Esophagus squamous epithelium (tissue), 5 donors: ENCODE measurements at places on chromosomes 3 and 15.

DNA sequence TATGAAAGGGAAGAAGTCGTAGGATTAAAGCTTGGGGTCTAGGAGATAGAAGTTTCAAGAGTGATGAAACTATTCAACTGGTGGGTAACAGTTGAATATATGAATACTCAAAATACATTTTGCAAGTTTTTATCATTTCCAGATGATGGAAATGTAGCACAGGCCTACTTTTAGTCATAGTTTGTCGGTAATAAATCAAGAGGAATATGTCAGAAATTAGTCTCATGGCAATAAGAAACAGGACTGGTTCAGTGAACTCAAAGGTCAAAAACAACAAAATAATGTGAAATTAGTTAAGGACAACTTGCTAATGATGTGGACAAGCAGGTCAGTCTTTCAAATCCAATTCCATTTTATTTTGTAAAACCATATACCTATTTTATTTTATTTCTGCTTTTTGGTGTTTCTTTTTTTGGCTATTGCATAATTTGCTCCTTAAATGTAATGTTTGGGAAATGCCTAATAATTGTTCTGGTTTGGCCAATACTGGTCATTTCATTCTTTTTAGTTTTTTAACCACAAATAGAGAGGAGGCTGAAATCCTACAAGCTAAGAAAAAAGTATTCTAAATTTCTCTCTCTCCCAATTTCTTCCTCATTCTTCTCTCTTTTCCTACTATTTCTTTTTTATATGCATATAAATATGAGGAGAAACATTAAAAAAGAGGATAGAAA is 195.2 kb upstream of the ARHGEF26 start:
- DNase-seq: no peak

- DNase-seq: no peak
Observed at GRCh38 chr15:76795217-76795616, 109.9 kb downstream of the SCAPER start.

DNA sequence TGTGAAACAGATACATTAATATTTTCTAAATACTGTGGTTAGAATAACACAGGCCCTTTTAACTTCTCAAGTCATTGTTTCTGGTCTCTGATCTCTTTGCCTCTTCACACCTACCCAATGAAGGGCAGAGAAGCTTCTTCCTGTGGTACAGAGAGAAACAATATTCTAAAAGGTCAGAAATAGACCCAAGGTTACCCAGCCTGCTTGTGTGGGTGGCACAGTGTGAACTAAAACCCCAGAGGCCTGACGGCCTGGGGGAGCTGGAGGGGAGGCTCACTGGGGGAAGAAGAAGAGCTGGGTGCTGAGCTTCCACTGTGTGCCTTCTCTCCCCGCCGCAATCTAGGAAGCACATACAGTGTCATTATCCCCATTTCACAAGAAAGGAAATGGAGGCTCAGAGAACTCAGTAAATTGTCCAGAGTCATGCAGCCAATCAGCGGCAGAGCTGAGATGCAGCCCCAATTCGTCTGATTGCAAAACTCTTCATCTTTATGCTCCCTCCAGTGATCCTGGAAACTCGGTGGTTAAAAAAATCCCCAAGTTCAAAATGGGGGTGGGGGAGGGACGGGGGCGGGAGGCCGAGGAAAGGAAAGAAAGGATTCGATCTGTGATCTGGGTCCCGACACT is 64.1 kb upstream of the HEG1 start:
- DNase-seq: no peak

DNA sequence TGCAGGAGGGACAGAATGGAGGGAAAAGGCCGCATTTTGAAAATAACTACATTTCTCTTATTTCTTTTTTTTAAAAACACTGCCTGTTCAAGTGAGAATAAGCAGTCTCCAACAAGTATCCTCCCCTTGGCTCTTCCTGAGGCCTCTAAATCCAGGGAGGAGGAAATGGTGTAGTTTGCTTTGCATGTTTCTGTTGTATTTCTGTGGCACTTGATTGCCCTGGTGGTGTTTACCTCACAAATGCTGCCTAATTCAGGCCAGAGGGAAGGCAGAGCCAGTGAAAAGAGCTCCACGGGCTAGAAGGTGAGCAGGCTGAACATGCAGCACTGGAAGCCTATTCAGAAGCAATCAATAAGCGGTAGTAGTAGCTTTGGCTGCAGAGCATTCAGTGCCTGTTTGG is 149.3 kb upstream of the ATP11B start:
- DNase-seq: no peak

DNA sequence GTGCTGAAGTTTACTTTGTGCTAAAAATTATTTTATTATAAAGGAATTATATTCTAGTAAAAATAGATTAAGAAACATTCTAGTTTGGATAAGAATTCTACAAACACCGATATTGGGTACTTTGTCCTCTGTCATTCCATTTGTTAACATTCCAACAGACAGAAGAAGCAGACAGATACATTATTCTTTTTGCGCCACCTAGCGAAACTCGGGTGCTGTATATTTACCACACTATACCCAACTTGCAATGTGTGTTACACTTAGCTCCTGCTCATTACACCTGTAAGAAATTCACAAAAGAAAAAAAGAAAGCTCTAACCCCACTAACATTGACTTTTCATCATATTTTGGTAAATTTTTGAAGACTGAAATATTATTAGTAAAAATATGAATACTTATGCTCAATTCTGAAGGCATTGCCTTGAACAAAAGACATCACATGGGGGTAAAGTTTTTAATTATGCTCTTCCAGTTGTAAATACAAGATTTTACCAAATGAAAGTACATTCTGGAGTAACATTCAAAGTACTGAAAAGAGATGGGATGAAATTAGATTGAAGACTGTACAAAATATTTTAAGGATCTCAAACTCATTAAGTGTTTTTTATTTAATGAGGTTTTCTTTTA is 136.5 kb upstream of the MLF1 start:
- no peak for DNase-seq

DNA sequence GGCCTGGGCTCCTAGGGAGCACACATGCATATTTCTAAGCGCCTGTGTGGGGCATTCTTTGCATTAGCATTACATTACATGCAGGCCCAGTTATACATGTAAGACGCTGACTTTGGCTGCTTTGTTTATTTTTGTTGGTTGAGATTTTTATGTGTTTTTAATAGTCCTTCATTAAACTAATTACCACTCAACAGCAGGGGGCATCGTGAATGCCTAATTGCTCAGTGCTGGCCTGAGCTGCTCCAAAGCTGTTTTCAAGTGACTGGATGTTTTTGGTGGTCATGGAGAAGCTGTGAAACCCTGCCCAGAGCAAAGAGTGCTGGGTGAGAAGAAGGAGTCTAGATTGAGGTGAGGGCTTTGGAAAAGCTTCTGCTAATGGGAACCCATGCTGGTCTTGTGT is 41.5 kb downstream of the GPD1L start:
- DNase-seq: no peak

- no peak for DNase-seq
Observed at GRCh38 chr15:83711236-83711635, 57.3 kb downstream of the ADAMTSL3 start.

- no peak for DNase-seq
Observed at GRCh38 chr3:27720899-27721716, 1.0 kb downstream of the EOMES start.

- no peak for DNase-seq
Observed at GRCh38 chr15:85772668-85773067, 22.1 kb downstream of the KLHL25 start.

GRCh38 chr3:135009014-135009413 is 214.0 kb downstream of the EPHB1 start:
- DNase-seq: no peak

DNA sequence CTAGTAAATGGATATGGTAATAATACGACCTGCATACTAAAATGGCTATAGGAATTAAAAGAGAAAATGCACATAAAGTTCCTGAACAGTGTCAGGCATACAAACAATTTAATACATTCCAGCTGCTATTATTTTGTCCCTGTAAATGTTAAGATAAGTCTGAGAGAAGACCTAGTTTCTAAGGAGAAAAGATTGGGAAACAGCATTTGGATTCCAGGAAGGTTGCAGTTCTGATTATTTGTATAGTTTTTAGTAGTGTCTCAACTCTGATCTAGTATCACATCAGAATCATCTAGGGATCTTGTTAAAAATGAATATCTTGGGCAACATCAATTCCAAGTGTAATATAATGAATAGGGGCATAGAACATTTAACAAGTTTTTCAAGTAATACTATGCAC is 905.7 kb downstream of the NSUN3 start:
- no peak for DNase-seq

DNA sequence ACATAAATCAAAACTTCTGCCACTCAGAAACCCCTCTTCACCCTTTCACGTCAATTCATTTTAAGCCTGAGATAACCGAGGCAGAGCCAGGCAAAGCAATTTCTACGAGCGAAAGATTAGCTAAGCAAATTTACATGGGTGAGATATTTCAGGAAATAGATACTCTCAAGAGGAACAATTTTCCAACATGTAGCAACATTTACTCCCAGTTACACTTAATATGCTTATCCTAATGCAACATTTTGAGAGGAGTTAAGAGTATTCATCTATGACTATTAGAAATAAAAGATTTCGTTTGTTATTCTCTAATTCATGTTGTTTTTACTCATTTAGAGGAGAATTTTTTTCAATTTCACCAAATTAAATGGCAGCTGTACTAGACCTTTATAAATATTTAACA is 837 bp downstream of the TMC3 start:
- no peak for DNase-seq

GRCh38 chr15:89416339-89417183 is 79.8 kb downstream of the RHCG start:
- DNase-seq: no peak

DNA sequence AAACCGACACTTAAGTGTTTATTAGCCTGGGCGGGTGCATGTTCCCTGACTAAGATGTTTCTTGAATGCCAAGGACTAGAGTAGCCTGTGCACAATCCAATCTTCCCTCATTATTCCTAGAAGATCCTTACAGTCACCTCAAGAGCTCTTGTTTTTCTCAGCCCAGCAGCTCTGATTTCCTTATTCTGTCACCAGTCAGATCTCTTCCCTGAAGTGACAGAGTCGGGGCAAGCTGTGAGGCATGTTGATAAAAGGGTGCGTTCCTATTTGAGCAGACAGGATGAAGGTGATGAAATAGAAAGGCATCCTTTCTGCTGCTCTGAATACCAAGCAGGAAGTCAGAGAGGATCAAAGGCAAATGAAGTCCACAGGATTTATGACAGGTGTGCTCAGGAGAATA is 125.6 kb upstream of the MCTP2 start:
- no peak for DNase-seq

DNA sequence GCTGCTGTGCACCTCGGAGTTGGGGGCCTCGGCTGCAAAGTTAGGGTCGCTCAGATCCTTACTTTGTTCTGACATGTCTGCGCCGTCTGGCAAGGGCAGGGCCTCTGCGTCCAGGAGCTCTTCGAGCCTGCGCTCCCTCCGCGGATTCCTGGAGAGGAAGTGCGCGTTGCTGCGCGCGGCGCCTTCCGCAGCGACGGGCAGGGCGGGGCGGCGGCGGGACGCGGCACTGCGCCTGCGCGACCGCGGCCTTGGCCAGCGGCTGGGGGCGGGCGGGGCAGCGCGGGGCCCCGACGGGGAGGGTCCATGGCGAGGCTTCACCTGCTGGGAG is at the start of gene NDN:
TSS of gene NDN (minus strand) at position 163 of the 328 bp plus-strand sequence. CDS start at position 75, 88 bp downstream.
- no peak for DNase-seq

GRCh38 chr3:182650568-182651128 is 142.7 kb upstream of the ATP11B start:
- no peak for DNase-seq

- DNase-seq: no peak
Observed at GRCh38 chr15:26358708-26359107, 414.2 kb downstream of the GABRB3 start.

DNA sequence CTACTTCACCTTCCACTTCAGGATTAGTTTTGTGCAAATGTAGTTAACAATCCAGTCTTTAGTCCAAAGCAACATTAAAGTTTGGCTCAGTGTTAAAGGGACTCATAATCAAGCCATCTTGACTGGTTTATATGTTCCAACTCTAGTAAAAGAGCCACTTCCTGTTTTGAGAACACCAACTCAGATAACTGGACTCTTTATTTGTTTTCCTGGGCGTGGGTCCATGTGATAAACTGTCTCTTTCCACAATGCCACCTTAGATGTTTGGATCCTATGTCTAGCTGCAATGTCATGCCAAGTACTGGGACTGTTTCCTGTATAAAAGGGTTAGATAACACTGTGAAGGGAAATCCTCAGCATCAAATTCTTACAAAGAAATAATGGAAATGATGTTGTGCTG is 545.0 kb downstream of the PYDC2 start:
- no peak for DNase-seq

- no peak for DNase-seq
Observed at GRCh38 chr3:24043985-24044384, 98.9 kb downstream of the NR1D2 start.

GRCh38 chr3:33401781-33402180 is 38.4 kb downstream of the UBP1 start:
- DNase-seq: no peak

DNA sequence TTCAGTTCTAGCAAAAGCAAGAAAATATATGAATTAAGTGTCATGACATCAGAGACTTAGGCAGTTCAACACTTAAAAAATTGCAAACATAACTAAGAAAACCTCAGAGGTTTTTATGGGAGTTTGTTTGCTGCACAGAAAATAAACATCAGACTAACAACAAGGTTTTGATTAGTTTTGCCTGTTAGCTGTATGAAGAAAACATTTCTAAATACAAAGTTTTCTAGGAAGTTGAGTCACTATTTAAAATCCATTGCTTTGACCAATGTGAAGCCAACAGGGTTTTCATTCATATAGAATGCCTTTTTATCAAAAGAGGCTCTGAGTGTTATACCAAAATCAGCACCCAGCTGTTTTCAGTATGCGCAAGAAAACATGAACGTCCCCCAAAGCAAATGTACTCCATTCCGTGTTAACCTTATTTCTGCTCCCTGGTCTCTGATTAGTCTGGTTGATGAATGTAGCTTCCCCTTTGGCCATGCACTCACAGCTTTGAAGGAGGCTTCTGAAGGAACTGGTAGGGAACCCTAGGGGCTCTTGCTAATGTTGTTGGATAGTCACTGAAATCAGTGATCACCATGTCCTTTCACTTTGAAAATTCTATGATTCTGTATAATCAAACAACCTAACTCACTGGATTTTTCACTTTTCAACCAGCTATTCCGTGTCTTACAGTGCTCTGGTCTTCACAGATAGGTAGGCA is 89.6 kb upstream of the TSEN2 start:
- no peak for DNase-seq

DNA sequence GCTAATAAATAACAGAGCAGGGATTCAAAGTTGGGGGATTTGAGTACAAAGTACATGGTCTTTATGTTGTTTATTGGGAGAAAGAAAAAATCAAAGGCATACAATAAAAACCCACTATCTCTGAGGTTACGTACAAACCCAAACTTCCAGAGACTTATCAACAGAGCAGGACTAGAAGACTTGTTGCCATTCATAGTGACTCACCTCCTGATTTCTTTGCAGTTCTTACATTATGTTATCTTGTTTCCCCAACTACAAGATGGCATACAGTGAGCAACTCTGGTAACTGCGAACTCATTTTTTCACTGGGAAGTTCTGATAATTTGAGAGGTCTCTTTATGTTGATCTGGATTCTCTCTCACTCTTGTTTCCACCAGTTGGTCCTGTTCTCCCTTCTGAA is 80.6 kb upstream of the ETV5 start:
- no peak for DNase-seq
